ENCODE measurements at places on chromosomes 7 and 10.

DNA sequence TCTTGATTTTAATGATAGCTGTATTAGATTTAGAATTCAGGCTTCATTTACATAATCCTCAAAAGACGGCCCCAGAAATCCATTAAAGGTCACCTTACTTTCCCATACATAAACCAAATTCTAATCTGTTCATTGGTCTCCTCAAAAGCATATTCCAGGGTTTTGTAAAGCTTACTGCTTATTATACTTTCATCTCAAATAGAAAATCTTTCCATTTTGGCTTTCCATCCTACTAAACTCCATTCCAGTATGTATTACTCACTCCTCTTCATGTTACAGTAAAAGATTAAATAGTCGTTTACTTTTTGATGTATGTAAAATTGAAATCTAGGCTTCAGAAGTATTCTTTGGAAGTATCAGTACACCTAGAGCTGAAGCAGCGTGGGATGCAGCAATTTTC lies 143.5 kb upstream of the LRRN3 start:
- no peak for DNase-seq

DNA sequence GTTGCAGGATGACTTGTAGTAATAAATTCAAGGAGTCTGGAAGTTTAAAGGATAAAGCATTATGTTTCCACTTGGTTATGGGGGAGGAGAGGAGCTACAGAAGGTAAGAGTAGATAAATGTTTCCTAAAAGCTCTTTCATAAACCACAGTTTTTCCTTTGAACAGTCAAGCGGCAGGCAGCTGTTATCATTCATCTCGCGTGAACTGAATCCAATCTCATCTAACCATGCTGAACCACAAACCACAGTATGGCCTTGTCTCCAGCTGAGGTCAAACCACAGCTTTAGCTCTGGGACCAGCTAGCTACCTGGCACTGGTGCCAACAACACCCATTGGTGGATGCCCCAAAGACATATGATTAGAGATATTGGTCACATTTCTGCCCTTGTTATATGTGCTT lies 63.3 kb downstream of the NOC3L start:
- DNase-seq = peak; percentile 12

DNA sequence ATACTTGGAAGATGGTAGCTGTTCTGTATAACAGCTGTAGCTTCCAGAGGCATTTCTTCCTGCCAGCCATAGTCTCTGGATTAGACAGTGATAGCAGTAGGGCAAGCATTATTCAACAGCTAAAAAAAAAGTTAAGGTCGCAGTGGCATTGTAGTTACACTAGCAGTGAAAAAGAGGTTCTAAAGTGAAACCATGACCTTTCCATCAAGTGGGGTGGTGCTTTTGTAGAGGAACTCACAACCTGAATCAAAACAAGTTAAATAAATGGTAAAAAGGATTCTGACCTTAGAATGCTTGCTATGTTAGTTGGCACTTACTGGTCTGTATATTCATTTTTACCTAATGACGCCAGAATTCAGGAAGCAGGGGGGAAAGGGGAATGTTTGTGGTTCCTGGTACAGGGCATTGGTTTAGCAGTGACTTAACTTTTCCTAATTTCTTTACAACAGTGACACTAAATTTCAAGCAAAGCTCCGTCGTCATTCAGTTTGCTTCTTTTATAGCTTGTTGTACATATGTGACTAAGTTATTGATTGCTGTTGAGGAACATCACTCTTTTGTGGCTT lies 55.0 kb downstream of the GBF1 start:
- no peak for DNase-seq

GRCh38 chr7:78041423-78041822 lies 242.8 kb downstream of the PHTF2 start:
- DNase-seq = no peak

- DNase-seq = no peak
Measured at GRCh38 chr7:5681979-5682546, 99.4 kb downstream of the RNF216 start.

DNA sequence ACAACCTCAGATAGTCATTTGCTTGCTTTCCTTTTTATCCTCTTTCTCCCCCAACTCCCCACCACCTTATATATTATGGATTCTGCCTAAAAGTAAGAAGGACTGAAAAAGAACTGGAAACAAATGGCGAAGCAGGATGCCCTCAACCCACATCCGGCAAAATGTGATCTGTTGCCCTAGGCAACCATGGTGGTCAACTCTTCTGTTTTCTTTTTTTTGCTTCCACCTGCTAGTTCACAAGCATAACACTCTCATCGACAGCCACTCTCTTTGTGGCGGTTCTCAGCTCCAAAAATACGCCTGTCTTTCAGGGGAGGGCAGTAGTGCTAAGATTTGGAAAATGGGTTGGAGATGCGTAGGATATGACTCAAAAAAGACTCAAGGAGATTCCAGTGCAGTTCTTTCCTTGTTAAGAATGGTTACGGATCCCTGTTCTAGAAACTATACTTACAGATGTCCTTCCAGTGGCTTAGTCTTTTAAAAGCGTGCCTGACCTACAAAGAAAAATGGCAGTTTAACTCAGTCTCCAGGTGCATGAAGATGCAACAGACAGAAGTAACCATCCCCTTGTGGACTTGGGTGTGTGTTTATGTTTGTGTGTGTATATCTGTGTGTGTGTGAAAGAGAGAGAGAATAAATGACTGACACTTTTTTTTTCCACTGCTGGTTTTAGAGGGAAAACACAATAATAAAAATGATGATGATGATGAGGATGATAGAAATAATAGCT lies 10.7 kb downstream of the APBB1IP start:
- DNase-seq = peak; percentile 54

Measured in stimulated activated CD8-positive, alpha-beta memory T cell treated with anti-CD3 and anti-CD28 coated beads, Interleukin-7, amount 100 ng/mL, for 48 hours (primary cell).